Substantia nigra (tissue), 51 donors: ENCODE measurements at places on chromosomes 5 and 9.

DNA sequence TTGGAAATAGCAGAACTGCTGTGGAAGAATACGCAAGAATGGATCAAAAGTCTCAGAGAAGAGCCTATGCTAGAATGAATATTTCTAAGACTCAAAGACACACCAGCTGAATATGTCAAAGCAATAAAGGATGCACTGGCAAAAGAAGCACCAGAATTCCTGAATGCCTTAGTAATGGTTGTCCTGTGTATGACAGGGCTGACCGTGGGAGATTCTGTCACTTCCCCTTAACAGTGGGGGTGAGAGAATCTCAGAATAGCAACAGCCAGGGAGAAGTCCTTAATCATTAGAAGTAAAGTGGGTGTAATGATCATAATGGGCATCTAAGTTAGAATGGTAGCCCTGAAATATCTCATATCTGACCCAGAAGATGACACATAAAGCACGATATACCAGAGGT is 14.6 kb upstream of the PRR16 start:
- DNase-seq, result no peak

DNA sequence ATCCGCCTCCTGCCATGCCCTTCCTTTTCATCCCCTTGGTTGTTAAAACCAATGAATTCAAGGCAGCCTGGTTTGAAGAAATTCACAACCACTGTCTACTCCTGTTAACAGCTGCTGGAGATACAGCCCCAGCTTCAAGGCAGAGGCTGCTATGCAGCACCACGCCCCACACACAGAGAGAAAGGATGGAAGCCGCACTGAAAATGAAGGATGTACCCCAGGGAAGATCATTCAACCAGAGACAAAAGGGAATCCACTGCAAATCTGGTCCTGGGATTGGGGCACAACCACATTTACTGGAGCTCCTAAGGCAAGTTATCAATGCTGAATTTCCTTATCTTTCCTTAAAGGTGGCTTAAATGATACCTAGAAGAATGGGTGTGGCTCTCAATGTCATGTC is 58.7 kb downstream of the DPYSL3 start:
- no peak for DNase-seq

GRCh38 chr5:102865171-102865509 is 110.0 kb downstream of the PAM start:
- no peak for DNase-seq

GRCh38 chr5:89324990-89325389 is 442.0 kb upstream of the MEF2C start:
- DNase-seq, result no peak

DNA sequence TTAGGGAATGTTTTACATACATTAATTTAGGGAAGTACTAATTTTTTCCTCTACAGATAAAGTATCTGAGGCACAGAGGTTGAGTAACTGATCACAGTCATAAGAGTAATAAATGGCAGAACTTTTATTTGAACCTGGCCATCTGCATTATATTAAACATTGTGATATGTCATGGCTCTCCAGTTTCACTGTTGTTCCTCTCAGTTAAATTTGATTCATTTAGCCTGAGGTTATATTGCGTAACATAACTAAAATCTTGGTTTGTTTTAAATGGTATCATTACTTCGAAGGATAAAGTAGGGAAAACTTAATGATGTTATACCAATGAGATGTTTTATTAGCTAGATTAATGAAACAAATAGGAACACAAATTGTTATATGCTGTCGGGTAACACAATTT is 284.4 kb downstream of the KDM4C start:
- DNase-seq, result no peak
